ENCODE measurements at places on chromosomes 12 and 14. TPM values are rescaled to one million over a fixed set of nuclear protein-coding genes. Genes with fewer than 3 reads are reported as not detected.

FGF23 gene
- not detected for polyA plus RNA-seq

MAP4K5 gene
- 98.0 TPM for polyA plus RNA-seq

TMTC1 gene
- 6.1 TPM for polyA plus RNA-seq

GRIP1 gene
- polyA plus RNA-seq: not detected

NEUROD4 gene
- not detected for polyA plus RNA-seq

ST8SIA1 gene
- polyA plus RNA-seq: 0.15 TPM

DIO3 gene
- not detected for polyA plus RNA-seq

GPRC5D gene
- polyA plus RNA-seq: not detected

IL22 gene
- not detected for polyA plus RNA-seq

SERPINA12 gene
- not detected for polyA plus RNA-seq

MYO1A gene
- not detected for polyA plus RNA-seq

TMCC3 gene
- 0.32 TPM for polyA plus RNA-seq

DCN gene
- 504 TPM for polyA plus RNA-seq

LPAR5 gene
- not detected for polyA plus RNA-seq

LRRC43 gene
- polyA plus RNA-seq: 1.5 TPM

SLC17A8 gene
- not detected for polyA plus RNA-seq

CCDC60 gene
- polyA plus RNA-seq: not detected

ATP5MC2 gene
- 266 TPM for polyA plus RNA-seq

SPTB gene
- polyA plus RNA-seq: not detected

TAS2R10 gene
- not detected for polyA plus RNA-seq

GARIN6 gene
- polyA plus RNA-seq: not detected

SLC25A47 gene
- polyA plus RNA-seq: not detected

PTPRO gene
- not detected for polyA plus RNA-seq

ACTR10 gene
- 188 TPM for polyA plus RNA-seq

CCDC38 gene
- not detected for polyA plus RNA-seq

DDX51 gene
- 3.7 TPM for polyA plus RNA-seq
